ENCODE measurements at places on chromosomes 1 and 21.
A peak's percentile ranks its signal among the peaks of the same experiment; 100 is the strongest.

DNA sequence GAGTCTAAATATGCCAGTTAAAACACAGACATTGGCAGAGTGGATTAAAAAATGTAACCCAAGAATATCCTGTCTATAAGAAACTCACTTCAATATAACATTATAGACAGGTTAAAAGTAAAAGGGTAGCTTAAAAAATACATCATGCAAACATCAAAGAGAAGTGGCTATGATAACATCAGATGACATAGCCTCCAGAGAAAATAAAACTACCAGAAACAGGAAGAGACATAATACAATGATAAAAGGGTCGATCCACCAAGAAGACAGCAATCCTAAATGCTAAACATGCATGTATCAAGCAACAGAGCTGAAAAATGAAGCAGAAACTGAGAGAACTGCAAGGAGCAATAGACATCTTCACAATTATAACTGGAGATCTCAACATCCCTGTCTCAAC is 190.2 kb upstream of the NR5A2 start:
- DNase-seq: no peak

- no peak for DNase-seq
These were observed 477.1 kb upstream of the NR5A2 start for GRCh38 chr1:199550199-199551065.

DNA sequence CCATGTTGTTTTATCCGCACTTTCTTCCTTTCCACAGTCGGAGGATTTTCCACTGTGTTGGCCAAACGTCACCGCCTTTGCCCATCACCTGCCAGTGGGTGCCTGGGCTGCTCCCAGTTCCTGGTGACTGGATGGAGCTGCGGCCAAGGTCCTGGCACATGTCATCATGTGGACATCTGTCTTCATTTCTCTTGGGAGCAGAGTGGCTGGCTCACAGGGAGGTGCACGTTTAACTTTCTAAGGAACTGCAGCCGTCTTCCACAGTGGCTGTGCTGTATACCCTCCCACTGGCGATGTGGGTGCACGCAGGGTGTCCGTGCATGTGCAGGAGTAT is 19.5 kb upstream of the RNF223 start:
- no peak for DNase-seq

- DNase-seq: peak; percentile 97
These were observed 396 bp upstream of the UAP1 start for GRCh38 chr1:162561037-162561615.

- peak; percentile 42 for DNase-seq
These were observed 4.3 kb downstream of the S100A10 start for GRCh38 chr1:151989211-151989862.

DNA sequence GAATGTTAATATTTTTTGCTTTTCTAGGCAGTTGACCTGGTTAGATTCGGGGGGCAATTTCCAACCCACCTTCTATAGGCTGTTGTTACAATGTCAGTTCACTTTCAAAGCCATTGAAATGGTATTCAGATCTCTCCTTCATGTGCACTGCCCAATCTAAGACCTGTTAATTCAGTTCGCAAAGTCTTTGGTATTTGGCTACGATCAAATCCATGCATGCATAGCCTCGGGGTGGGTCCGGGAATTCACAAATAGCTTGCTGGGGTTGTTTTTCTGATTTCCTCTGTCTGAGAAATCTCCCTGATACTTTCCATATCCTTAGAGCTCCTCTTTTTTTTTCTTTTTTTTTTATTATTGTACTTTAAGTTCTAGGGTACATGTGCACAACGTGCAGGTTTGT is 252.6 kb upstream of the SPAG17 start:
- no peak for DNase-seq

DNA sequence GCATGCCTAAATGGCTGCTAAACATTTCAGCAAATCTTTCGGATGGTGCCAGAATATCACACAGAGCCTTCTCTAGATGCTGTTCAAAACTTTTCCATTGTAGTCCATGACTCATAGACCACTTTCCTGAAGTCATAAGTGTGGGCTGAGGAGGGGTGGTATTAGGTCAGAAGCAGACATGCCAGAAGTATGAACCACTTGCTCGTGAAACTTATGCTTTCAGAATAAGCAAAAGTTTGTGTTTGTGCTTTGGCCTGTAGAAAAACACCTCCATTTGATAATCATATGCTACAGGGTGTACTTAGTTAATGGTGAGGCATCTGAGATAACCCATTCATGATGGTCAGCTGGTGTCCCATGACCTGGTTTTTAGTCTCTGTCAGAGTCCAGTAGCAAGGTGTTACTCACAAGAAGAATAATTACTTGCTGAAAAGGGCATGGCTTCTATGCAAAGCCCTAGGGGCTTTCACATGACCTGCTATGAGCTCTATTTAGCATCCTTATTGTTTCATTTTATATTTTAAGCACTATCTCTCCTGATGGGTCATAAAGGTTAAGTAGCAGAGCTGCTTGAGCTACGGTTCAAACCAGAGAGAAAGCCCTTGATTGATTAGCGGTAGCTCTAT is 183.1 kb upstream of the IVNS1ABP start:
- DNase-seq: no peak

DNA sequence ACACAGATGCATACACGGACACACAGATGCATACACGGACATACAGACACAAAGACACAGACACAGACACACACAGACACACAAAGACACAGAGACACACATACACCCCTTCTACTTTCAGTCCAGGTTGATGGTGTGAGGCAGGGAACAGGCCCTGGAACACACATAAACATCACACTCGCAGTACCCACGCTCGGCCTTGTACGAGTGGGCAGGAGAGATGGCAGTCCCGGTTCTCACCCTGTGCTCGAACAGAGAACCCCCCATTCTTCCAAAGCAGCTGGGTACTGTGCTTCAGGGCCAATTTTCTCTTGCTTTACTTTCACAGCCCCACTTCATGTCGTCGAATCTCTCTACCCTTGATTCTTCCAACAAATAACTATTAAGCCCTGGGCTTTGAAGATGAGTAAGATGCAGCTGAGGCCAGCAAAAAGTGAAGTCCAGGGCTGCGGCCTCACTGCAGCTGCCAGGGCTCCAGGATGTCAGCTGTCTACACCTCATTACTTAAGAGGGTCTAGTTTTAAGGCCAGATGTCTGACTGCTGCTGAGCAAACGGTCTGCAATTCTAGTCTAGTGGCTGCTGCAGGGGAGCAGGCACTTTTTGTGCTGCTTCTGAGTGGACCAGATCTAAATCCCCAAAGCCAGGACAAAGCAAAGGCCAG is 90.1 kb downstream of the PGBD5 start:
- DNase-seq: no peak

DNA sequence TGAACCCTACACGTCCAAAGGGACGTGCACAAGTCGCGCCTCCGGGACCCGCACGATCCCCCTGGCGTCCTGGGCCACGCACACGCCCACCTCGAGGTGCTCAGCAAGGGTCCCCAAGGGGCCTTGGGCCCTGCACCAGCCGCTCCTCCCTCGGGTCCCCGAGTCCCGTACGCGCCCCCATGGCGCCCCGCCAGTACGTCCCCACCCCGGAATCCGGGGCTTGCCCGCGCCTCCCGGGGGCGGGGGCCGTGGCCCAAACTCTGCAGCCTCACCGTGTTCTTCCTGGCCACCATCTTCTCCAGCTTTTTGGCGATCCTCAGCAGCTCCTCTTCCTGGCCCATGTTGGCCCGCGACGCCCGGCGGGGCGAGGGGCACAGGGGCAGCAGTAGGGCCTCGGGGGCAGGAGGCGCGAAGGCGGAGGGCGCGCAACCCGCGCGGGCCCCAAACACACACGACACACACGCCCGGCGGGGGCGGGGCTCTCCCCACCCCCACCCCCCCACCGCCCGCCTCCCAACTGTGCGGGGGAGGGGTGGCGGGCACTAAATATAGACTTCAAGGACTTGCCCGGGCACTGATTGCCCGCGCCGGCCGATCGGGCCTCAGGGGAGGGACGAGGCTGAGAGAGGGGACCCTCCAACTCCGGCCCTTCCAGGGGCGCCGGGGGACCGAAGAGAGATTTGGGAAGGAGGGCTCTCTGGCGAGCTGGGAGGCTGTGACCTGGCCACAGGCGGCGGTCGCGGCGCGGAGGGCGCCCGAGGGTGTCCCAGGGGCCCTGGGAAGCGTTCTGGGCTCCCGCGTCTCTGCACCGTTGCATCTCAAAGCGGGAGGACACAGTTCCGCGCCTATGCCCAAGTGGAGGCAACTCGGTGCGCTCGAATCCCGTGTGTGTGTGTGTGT is at the start of gene TCEA3:
Gene TCEA3, minus strand, starts transcription at position 456 of the 900 bp plus-strand sequence. Its CDS starts 115 bp downstream, at position 341.
- peak; percentile 35 for DNase-seq

DNA sequence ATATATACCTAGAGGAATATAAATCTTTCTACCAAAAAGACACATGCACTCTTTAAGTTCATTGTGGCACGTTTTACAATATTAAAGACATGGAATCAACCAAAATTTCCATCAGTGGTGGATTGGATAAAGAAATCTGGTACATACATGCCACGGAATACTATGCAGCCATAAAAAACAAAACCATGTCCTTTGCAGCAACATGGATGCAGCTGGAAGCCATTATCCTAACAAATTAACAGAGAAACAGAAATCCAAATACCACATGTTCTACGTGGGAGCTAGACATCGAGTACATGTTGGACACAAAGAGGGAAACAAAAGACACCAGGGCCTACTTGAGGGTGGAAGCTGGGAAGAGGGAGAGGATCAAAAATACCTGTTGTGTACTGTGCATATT is 33.0 kb upstream of the B3GALT2 start:
- no peak for DNase-seq

- no peak for DNase-seq
These were observed 633.9 kb upstream of the PTBP2 start for GRCh38 chr1:96087719-96088118.

- no peak for DNase-seq
These were observed 77.9 kb downstream of the FBXO2 start for GRCh38 chr1:11576109-11576875.

- no peak for DNase-seq
These were observed 3.1 kb downstream of the ACAP3 start for GRCh38 chr1:1304331-1305299.

GRCh38 chr1:109243221-109243620 is 6.1 kb upstream of the CELSR2 start:
- DNase-seq: no peak

- no peak for DNase-seq
These were observed 66.1 kb upstream of the PTGFR start for GRCh38 chr1:78424720-78425119.

GRCh38 chr21:45894450-45894825 is 87.1 kb upstream of the COL6A1 start:
- DNase-seq: no peak

DNA sequence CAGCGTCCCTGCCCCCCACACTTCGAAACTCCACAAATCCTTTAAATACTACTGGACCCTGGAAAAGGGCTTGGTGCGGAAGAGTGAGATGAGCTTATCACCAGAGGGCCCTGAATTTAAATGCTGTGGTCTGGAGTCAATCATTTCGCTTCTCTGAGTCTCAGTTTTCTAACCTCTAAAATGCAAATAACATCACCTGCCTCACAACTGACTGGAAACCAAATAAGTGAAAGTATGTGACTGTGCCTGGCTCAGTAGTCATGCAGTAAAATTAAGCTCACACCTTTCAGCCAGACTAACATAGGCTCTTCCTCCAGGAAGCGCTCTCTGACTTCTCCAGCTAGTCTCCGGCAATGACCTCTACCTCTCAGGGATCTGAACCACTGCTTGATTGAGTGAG is 4.2 kb downstream of the GJA4 start:
- DNase-seq: no peak

DNA sequence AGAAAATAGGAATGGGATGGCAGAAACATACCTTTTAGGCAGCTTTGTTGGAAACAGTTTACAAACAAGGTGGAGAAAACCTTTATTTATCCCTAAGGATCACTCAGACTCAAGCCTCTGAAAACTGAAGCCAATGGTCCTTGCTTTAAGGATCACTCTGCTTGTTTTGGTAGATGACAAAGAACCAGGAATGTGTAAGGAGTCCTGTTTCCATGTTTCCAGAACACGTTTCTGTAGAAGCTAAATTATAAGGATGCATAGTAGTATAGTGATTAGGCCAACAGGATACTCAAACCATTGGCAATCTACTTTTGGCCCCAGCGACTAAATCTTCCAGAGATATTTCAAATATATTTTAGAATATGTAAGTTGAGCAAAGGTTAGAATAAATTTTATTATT is 149.1 kb upstream of the HP1BP3 start:
- DNase-seq: no peak

GRCh38 chr1:44250068-44250781 is 37.0 kb downstream of the DMAP1 start:
- DNase-seq: no peak

DNA sequence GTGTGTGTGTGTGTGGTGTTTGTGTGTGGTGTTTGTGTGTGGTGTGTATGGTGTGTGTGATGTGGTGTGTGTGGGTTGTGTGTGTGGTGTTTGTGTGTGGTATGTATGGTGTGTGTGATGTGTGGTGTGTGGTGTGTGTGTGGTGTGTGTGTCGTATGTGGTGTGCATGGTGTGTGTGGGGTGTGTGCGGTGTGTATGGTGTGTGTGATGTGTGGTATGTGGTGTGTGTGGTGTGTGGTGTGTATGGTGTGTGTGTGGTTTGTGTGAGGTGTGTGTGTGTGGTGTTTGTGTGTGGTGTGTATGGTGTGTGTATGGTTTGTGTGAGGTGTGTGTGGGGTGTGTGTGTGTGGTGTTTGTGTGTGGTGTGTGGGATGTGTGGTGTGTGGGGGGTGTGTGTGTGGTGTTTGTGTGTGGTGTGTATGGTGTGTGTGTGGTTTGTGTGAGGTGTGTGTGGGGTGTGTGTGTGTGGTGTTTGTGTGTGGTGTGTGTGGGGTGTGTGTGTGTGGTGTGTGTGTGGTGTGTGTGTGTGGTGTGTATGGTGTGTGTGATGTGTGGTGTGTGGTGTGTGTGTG is 106.2 kb upstream of the ADAR start:
- DNase-seq: no peak

GRCh38 chr1:245110406-245110805 is 44.4 kb upstream of the KIF26B start:
- DNase-seq: no peak

- no peak for DNase-seq
These were observed 44.2 kb downstream of the ADAMTS1 start for GRCh38 chr21:26800970-26801431.

GRCh38 chr1:155622191-155622590 is 12.2 kb downstream of the MSTO1 start:
- DNase-seq: no peak

DNA sequence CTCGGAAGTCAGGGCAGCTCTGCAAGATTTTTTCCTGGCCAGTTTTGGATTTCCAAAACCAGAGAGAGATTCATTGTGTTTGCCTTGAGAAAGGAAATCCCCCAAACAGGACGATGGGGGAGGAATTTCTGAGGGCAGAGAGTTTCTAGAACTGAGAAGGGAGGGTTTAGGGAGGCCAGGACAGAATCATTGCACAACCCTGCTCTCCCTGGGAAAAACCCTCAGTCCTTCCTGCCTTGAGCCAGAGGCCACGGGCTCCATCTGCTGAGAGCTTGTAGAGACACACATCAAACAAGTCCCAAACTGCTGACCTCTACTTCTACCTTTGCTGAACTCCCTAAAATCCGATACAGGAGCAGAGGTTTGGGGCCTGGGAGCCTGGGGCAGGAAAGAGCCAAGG is 99.7 kb downstream of the NMNAT2 start:
- DNase-seq: no peak

GRCh38 chr1:95685081-95685480 is 451.1 kb downstream of the RWDD3 start:
- no peak for DNase-seq

All from CD4-positive, alpha-beta T cell treated with Interleukin-6 at 100 ng/mL for 8 hours (primary cell).